ENCODE measurements at places on chromosomes 4 and X.

GRCh38 chr4:185730849-185731608 lies 81.0 kb downstream of the SORBS2 start:
- no peak overlapping the region for H3K27ac ChIP-seq
- no peak overlapping the region for H3K4me3 ChIP-seq
- DNase-seq, result no peak
- H3K4me1 ChIP-seq, result peaks cover 15% of the 10 kb centered on the region
- H3K27me3 ChIP-seq, result peaks cover 12% of the 10 kb centered on the region

DNA sequence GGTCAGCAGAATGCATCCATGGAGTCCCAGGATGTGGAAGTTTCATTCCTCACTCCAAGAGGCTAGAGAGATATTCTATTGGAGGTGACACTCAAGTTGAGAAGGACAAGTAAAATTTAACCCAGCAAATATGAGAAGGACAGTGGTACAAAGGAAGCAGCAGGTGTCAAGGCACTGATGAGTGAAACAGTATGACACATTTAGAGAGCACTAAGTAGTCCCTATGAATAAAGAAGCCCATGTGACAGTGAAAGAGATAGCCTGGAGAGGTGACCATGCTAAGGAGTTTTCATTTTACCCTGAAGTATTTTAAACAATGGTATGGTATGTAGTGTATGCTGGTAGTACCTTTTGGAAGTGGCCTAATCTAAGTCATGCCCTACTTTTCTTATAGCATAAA lies 9.2 kb downstream of the BMX start:
- no peaks in the 10 kb centered on the region for H3K36me3 ChIP-seq
- no peak overlapping the region for H3K27ac ChIP-seq
- no peak overlapping the region for H3K4me3 ChIP-seq

DNA sequence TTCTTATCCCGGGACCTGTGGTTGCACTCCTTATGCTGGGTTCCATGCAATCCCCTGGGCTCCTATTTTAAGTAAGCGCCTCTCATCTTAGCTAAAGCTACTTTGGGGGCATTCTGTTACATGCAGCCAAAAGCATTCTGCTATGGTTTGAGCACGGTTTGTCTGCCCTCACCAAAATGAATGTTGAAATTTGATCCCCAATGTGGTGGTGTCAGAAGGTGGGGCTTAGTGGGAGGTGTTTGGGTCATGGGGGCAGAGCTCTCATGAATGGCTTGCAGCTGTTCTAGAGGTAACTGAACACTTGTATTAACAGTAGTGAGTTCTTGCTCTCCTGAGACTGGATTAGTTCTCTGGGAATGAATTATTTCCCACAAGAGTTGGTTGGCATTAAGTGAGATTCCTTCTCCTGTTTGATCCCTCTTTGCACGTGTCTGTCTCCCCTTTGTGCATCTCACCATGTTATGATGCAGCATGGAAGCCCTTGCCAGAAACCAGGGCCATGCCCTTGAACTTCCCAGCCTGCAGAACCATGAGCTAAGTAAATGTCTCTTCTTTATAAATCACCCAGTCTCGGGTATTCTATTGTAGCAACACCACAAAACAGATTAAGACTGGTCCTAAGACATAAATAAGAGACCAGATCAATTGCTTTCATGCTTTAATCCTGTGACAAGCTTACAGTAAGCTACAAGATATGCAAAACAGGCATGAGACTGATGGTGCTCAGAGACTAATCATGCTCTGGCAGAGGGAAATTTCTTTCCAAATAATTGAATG lies 141.8 kb downstream of the TSPAN5 start:
- H3K27ac ChIP-seq, result no peak overlapping the region
- no peak overlapping the region for H3K4me3 ChIP-seq
- DNase-seq, result no peak
- peaks cover 2% of the 10 kb centered on the region for H3K36me3 ChIP-seq
- H3K27me3 ChIP-seq, result no peaks in the 10 kb centered on the region

GRCh38 chr4:14452764-14453163 lies 549.5 kb upstream of the CPEB2 start:
- H3K4me1 ChIP-seq, result no peaks in the 10 kb centered on the region
- no peaks in the 10 kb centered on the region for H3K36me3 ChIP-seq
- DNase-seq, result no peak
- H3K27me3 ChIP-seq, result no peaks in the 10 kb centered on the region
- H3K27ac ChIP-seq, result no peak overlapping the region
- no peak overlapping the region for H3K4me3 ChIP-seq

- H3K27me3 ChIP-seq, result peaks cover 2% of the 10 kb centered on the region
- no peaks in the 10 kb centered on the region for H3K36me3 ChIP-seq
- DNase-seq, result no peak
- no peaks in the 10 kb centered on the region for H3K4me1 ChIP-seq
Measured at GRCh38 chr4:77375866-77376607, 219.0 kb downstream of the CCNG2 start.

- H3K4me3 ChIP-seq, result no peak overlapping the region
- H3K4me1 ChIP-seq, result no peaks in the 10 kb centered on the region
- no peak for DNase-seq
- no peaks in the 10 kb centered on the region for H3K36me3 ChIP-seq
Measured at GRCh38 chr4:176910646-176911045, 117.9 kb upstream of the VEGFC start.

DNA sequence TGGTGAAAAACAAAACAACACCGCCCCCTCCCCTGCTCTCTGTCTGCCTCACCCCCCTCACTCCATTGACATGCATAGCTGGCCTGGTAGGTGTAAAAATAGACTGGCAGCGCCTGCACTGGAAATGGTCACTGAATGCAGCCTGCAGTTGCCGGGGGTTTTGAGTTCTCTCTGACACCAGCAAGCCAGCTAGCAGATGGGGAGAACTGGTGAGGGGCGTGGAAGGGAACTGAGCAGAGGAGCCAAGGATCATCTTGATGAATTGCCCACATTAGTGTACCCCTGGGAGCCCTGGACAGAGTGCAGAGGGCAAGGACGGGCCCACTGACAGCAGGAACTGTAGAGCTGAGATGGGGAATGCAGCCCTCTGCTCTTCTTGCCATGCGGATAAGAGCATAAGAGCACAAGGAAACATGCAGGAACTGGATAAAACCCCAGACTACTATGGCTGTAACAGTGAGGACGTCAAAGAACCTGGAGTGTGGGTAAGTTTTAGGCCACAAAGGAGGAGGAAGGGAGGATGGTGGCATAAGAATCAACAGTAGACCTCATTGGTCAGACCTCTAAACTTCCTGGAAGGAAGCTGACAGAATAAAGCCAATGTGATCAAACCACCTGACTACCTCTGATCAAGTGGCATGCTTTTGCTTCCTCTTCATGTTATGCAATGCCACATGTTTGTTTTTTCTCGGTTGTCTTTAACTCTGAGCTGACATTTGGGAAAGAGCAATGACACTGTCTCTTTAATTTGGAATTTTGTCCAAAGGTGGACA lies 96.3 kb downstream of the ANK2 start:
- H3K4me3 ChIP-seq, result no peak overlapping the region
- H3K27ac ChIP-seq, result no peak overlapping the region
- DNase-seq, result no peak
- peaks cover 2% of the 10 kb centered on the region for H3K36me3 ChIP-seq
- peaks cover 2% of the 10 kb centered on the region for H3K27me3 ChIP-seq

- no peak overlapping the region for H3K4me3 ChIP-seq
- no peaks in the 10 kb centered on the region for H3K36me3 ChIP-seq
- H3K27me3 ChIP-seq, result no peaks in the 10 kb centered on the region
- no peaks in the 10 kb centered on the region for H3K4me1 ChIP-seq
Measured at GRCh38 chr4:23779422-23779821, 110.4 kb downstream of the PPARGC1A start.

- no peak overlapping the region for H3K4me3 ChIP-seq
- no peaks in the 10 kb centered on the region for H3K27me3 ChIP-seq
- H3K36me3 ChIP-seq, result no peaks in the 10 kb centered on the region
- DNase-seq, result no peak
- H3K27ac ChIP-seq, result no peak overlapping the region
Measured at GRCh38 chr4:66639361-66639760, 905.9 kb downstream of the CENPC start.

- peaks cover 6% of the 10 kb centered on the region for H3K4me1 ChIP-seq
- no peak overlapping the region for H3K27ac ChIP-seq
- peaks cover 2% of the 10 kb centered on the region for H3K27me3 ChIP-seq
- H3K4me3 ChIP-seq, result peak overlapping the region; percentile 78
- peak; percentile 54 for DNase-seq
- no peaks in the 10 kb centered on the region for H3K36me3 ChIP-seq
Measured at GRCh38 chr4:56048702-56049431, 100.1 kb downstream of the CEP135 start.

GRCh38 chrX:19174401-19175025 lies 52.2 kb upstream of the ADGRG2 start:
- no peaks in the 10 kb centered on the region for H3K4me1 ChIP-seq
- DNase-seq, result no peak
- no peak overlapping the region for H3K27ac ChIP-seq
- H3K36me3 ChIP-seq, result no peaks in the 10 kb centered on the region
- H3K4me3 ChIP-seq, result no peak overlapping the region

- no peak for DNase-seq
- no peak overlapping the region for H3K27ac ChIP-seq
- H3K36me3 ChIP-seq, result no peaks in the 10 kb centered on the region
- H3K4me3 ChIP-seq, result no peak overlapping the region
Measured at GRCh38 chr4:68489338-68489737, 42.1 kb downstream of the TMPRSS11E start.

- H3K27me3 ChIP-seq, result no peaks in the 10 kb centered on the region
- no peaks in the 10 kb centered on the region for H3K4me1 ChIP-seq
- H3K4me3 ChIP-seq, result no peak overlapping the region
- no peaks in the 10 kb centered on the region for H3K36me3 ChIP-seq
- H3K27ac ChIP-seq, result no peak overlapping the region
- DNase-seq, result no peak
Measured at GRCh38 chrX:31258166-31258565, 186.3 kb upstream of the FTHL17 start.

DNA sequence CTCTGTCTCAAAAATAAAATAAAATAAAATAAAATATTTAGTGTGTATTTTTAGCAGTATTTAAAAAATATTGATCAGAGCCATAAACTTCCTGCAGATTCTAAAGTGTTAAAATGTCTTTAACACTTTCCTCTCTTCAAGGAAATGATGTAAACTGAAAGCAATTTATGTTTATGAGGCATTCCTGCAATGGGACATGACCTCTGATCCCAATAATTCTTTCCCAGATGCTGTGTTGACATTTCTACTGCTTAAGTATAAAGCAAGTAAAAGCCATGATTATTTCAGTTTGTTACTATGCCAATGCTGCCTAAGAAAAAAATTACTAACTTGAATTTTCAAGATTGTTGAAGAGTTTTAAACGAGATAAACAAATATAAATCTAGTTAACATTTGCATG lies 29.0 kb downstream of the COQ2 start:
- no peaks in the 10 kb centered on the region for H3K36me3 ChIP-seq
- no peak for DNase-seq
- H3K4me1 ChIP-seq, result peaks cover 42% of the 10 kb centered on the region
- H3K27ac ChIP-seq, result no peak overlapping the region

- peaks cover 55% of the 10 kb centered on the region for H3K4me1 ChIP-seq
- DNase-seq, result no peak
- H3K27ac ChIP-seq, result peak overlapping the region; percentile 94
- peaks cover 10% of the 10 kb centered on the region for H3K36me3 ChIP-seq
- no peaks in the 10 kb centered on the region for H3K27me3 ChIP-seq
Measured at GRCh38 chr4:6988016-6988715, 55.0 kb upstream of the TADA2B start.
